ENCODE measurements at places on chromosomes 2 and 18. TPM values are rescaled to one million over a fixed set of nuclear protein-coding genes. Genes with fewer than 3 reads are reported as not detected.

DNA sequence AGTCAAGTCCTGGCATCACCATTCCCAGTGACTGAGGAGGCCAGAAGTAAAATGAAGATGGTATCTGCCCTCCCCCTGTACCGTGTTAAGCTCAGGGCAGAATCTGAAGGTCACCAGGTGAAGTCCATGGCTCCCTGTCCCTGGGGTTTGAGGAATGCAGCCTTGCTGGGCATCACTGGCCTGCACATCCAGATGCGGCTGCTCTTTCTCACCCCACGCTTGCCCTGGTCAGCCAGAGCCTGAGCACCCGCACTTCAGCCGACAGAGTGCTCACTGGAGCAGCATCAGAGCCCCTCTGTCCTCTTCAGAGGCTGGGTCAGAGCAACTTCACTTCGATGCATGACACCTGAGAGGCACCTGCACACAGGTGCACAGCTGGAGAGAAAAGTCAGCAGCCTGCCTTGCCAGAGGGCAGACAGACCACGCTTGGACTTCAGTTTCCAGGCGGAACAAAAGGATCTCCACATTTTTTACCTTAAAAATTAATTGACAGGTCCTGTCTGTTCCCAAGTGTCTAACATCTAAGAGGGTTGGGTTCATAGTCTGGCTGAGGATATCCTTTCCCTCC, 267.3 kb downstream of the ANAPC1 start:
- no peaks in the 10 kb centered on the region for H3K4me1 ChIP-seq
- peaks cover 4% of the 10 kb centered on the region for H3K27me3 ChIP-seq
- DNase-seq: no peak

DNA sequence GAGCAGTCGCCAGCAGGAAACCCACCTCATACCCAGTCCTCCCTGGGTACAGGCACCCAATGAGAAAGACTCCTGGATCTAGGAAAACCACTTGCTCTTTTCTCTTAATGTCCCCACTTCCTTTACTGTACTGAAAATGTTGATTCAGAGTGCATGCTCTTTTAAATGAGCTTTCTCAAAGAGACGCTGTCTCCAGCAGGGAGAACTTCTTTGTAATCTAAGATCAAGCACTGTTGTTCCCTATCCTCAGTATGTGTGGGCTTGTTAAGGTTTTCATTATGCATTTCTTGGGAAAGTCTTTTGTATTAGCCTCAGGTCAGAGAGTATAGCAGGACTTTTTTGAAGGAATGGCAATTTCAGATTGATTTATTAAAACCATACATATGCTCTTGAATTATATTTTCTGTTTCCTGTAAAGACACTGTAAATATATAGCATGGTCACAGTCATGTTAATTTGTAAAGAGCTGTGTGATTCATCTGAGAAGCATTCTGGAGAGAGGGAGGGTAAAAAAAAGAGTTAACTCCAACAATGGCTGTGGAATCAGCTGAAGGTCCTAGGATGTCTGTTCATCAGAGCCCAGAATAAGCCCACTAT, 178.1 kb downstream of the MGAT5 start:
- peaks cover 15% of the 10 kb centered on the region for H3K4me1 ChIP-seq
- no peak for DNase-seq
- H3K27ac ChIP-seq: no peak overlapping the region

The GREB1L gene
- polyA plus RNA-seq: not detected

DNA sequence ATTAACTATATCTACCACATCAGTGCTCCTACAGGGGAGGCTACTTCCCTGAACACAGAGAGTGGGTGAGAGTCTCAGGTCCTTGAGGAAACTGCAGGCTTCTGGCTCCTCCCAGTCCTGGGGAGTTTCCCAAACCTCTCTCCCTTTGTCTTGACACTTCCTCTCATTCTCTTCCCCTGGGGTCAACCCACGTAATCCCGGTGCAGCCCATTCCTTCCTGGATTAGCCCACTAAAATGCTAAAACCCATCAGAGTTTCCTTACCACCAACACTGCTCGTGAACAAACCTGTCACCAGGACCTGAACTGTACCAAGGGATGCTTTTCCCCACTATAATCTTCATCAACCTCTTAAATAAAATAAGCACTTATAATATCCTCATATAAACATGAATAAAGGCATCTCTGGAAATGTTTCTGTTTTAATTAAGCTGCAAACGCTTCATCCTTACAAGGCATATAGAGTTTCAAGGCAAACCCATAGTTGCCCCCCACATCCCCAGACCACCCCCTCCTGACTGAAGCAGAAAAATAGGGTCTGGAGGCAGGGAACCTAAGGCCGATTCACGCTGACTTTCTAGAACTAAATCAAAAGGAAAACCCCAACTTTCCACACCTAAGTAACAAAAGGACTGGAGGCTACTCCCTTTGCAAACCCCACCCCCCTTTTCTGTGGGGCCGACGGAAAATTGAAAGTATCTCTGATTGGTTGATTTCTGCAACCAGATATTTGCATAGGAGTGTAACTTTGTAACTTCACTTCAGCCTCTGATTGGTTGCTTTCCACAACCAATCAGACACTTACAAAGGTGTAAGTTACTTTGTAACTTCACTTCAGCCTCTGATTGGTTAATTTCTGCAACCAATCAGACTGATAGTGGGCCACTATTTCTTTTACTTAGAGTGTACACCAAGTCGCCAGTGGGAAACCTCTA, 19.0 kb downstream of the TMSB10 start:
- H3K36me3 ChIP-seq: no peaks in the 10 kb centered on the region
- peak overlapping the region; percentile 72 for H3K4me3 ChIP-seq
- peaks cover 75% of the 10 kb centered on the region for H3K4me1 ChIP-seq
- H3K27me3 ChIP-seq: no peaks in the 10 kb centered on the region
- no peak for DNase-seq

DNA sequence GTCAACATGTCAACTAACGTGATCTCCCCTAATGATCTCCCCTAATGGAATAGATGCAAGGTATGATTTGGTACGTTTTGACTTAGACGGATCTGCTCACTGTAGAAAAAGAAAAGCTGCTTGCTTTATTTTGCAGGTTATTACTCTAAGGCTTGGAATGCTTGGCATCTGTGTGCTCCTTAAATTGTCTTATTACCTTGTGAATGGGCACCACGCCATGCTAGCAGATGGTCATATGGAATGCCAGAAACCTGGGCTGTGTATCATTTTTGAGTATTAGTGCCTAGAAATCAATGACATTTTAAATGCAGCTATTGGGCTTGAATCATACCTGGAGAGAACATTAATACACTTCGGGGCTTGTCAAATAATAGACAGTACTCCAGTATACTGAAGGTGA, 16.5 kb upstream of the FIGN start:
- no peak overlapping the region for H3K27ac ChIP-seq
- no peaks in the 10 kb centered on the region for H3K27me3 ChIP-seq
- H3K36me3 ChIP-seq: no peaks in the 10 kb centered on the region
- H3K4me1 ChIP-seq: no peaks in the 10 kb centered on the region
- no peak for DNase-seq
- H3K4me3 ChIP-seq: no peak overlapping the region

The APOB gene
- polyA plus RNA-seq: not detected
